HT-29 (cell line): ENCODE measurements at places on chromosomes 1 and 21. TPM values are rescaled to one million over a fixed set of nuclear protein-coding genes. Genes with fewer than 3 reads are reported as not detected.

DNA sequence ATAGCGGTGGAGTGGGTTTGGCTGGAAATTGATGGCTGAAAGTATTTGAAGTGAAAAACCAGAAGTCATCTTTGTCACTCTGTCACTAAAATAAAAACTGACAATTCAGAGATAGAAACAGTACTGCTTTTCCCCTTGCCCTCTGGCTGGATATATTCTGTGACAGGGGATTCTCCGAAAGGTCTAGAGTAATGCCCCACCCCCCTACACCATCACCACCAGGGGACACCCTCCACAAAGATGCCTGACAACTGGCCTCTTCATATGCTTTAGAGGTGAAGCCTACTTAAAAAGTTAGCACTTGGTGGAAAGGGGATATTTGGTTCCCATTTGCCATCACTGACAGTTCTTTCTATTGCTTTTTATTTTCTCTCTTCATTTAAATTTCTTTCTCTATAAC, 73.5 kb downstream of the SGIP1 start:
- no peak for DNase-seq

DNA sequence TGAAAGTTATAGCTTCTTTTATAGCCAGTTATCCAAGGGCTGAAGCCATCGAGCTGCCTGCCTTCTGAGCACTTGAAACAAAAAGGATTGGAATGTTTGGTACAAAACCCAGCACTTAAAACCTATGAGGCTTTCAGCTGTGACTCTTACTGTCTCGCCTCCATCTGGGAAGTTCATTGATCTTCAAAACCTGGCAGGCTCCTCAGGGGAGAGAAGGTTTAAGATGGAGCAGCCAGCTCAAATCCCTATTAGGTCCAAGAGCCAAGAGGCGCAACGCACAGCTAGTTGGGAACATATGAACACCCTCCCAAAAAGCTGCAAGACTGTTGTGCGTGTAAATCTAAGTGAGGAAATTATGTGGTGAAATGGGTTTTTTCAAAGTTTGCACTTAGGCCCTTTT, 33.4 kb downstream of the BACE2 start:
- DNase-seq: no peak

DNA sequence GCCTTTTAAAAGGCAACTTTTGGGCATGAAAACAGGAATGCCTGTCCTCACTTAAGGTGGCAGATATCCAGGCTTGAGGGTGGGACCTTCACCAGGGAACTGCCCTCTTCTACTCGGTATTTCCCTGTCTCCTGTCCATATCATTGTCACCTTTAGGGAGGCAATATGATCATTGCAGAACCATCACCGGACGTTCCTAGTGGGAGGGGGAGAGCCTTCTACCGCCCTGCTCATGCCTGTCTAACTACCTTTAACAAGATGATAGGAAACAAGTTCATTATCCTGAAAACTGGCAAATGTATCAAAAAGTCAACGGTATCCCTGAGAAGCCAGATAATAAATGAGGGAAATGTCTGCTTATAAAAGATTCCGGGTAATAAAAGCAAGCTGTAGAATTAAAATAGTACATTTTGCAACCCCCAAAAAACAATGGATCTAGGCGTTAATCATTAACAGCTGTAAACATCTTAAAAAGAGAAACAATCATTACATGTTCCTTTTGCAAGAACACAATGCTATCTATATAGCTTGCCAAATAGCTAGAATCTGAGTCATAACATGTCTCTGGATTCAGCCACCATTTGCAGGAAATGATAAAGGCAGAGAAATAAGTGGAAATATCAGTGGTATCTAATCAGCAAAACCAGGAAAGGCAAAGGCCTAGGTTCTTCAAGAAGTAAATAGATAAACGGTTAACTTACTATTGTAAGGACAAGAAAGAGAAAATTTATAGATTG, 852.9 kb upstream of the ADGRL4 start:
- DNase-seq: peak; percentile 27

GRCh38 chr1:222097588-222097987, 355.7 kb upstream of the DUSP10 start:
- DNase-seq: peak; percentile 76

DNA sequence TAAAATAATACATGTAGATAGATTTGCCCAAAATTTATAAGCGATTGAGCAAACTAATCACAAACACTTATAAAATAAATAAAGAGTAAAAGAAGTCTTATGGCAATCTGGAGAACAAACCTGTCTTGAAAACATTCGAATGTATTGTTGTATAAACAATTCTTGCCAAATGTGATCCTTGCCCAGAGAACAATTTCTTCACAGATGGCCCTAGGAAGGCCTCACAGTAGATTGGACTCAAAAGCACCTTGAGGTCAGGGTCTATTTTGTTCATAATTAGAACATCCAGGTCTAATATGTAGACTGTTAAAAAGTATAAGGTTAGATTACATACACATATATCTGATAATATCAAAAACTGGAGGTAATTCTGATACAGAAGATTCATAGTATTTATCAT, 202.4 kb downstream of the KCNT2 start:
- no peak for DNase-seq

- no peak for DNase-seq
Measured at GRCh38 chr1:7638078-7638477, 133.0 kb upstream of the VAMP3 start.

GNG12 gene
- total RNA-seq: 31.1 and 32.1 TPM in 2 replicates

DNA sequence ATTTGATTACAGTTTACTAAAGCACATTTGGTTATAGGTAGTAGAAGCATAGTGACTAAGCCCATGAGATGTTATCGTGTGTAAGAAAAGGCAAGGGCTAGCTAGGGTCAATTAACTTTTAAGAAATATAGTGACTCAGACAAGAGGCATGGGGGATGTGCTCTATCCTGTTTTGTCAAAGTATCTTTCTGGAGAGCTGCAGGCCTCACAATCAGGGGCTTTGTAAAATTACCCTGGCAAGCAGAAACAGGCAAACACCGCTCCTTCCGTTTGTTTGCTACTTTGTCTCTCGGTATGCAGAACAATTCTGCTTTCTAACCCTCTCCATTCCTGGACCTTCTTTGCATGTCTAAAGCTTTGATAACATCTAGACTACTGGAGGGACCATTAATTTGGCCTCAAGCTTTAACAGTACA, 26.1 kb upstream of the ZNF697 start:
- DNase-seq: peak; percentile 18

ADGRL2 gene
- total RNA-seq: 0.97 TPM in 1 of 2 replicates, not detected in the other

- no peak for DNase-seq
Measured at GRCh38 chr21:18617291-18617690, 213.7 kb upstream of the TMPRSS15 start.

- DNase-seq: no peak
Measured at GRCh38 chr1:25832336-25833037, 12.7 kb downstream of the MTFR1L start.

SLC6A9 gene
- 1.0 and 1.9 TPM in 2 replicates for total RNA-seq

GRCh38 chr1:64829411-64830029, 84.6 kb downstream of the RAVER2 start:
- no peak for DNase-seq

DNA sequence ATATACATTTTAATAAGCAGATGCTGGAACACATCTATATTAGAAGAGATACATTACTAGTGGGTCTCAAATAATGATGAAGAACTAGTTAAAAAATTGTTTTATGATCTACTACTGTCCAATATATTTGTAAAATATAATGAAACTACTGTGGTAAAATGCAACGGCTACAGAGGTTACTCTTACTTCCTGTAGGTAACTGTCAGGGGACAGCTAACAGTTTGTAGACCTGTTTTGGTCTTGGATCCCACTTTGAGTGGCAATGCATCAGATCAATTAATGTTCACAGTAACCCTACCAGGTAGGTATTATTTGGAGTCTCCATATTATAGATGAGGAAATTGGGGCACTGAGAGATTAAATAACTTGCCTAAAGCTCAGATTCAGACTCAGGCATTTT, 26.7 kb upstream of the MYSM1 start:
- no peak for DNase-seq

DNA sequence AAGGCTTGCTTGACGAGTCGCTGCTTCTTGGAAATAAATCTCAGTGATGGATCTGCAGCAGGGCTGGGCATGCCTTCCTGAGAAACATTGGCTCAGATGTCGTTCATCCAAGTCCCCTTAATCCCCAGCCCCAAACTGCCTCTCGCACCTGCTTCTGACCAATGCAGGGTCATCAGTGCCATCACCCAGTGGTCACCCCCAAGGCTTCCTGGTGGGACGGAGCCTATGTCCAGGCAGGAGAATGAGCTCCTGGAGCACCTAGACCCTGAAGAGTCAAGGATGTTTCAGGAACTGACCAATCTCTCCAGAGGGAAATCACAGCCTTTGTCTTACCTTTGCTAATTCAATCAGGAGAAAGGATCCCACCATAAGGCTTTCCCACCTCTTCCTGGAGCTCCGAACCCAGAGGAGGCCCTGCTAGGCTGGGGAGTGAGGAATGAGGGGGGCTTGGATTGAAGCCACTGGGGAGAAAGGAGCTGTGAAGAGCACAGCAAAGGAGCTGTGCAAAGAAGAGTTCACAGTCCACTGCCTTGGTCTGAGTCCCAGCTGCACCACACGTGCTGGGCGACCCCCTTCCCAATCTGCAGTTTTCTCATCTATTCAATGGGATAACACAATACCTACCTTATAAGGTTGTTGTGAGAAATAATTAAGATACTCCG, 416.1 kb downstream of the NPHP4 start:
- no peak for DNase-seq
